ENCODE measurements at places on chromosomes 16 and 17.

- no peak for DNase-seq
These were observed 40.3 kb downstream of the AP2B1 start for GRCh38 chr17:35627417-35627816.

GRCh38 chr16:70158261-70158939, 15.2 kb upstream of the CLEC18C start:
- no peak for DNase-seq

DNA sequence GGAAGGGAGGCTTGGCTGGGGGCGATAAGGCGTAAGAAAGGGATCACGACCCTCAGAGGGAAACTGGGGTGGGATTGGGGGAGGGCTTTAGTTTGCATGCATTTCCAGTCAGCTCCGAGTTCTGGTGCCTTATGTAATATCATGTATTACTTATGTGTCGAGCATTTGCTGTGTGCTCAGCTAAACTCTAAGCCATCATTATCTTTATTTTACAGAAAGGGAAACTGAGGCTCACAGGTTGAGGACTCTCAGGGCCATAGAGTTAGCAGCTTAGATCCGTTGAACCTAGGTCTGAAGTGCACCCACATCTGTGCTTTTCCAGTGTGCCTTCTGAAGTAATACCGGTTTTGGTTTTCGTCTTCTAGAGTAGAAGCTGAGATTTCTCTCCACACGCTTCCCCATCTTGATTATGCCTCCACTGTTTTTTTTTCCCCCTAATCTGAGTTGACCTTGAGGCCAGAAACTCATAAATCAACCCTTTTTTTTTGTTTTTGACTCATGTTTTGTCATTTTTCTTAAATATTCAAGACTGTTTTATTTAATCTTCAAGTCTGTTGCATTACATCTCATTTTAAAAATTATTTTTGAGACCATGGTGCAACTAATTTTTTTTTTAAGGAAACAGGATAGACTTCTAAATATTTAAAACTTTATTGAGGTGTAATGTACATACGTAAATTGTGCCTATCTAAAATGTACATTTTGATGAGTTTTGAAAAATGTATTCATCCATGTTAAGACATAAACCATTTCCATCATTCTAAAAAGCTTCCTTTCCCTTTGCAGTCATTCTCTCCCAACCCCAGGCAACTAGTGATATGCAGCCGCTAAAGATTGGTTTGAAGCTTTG, 741 bp downstream of the CYB5B start:
- DNase-seq: no peak

- no peak for DNase-seq
These were observed 204.1 kb downstream of the COPRS start for GRCh38 chr17:31654936-31655335.

GRCh38 chr17:75752802-75753513, 12.0 kb downstream of the GALK1 start:
- no peak for DNase-seq

DNA sequence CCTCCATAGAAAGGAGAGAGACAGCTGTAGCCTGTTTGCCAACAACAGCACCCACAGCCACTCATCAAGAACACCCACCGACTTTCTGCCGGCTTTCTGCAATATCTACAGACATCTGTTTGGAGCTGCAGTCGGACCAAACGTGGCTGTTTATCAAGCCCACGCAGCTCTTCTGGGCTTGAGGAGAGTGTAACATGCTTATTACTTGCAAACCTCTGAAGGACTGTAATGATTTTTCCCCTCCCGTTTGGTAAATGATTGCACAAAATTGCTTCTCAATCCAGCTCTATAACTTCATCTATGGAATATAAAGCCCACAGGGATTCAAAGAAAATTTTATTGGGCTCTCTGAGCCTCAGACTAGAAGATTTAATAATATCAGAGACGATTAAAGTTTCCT, 100.5 kb downstream of the VAT1L start:
- DNase-seq: no peak

GRCh38 chr16:73170612-73171038, 122.7 kb upstream of the ZFHX3 start:
- peak; percentile 33 for DNase-seq

GRCh38 chr16:56946767-56947603, 14.8 kb upstream of the CETP start:
- no peak for DNase-seq

DNA sequence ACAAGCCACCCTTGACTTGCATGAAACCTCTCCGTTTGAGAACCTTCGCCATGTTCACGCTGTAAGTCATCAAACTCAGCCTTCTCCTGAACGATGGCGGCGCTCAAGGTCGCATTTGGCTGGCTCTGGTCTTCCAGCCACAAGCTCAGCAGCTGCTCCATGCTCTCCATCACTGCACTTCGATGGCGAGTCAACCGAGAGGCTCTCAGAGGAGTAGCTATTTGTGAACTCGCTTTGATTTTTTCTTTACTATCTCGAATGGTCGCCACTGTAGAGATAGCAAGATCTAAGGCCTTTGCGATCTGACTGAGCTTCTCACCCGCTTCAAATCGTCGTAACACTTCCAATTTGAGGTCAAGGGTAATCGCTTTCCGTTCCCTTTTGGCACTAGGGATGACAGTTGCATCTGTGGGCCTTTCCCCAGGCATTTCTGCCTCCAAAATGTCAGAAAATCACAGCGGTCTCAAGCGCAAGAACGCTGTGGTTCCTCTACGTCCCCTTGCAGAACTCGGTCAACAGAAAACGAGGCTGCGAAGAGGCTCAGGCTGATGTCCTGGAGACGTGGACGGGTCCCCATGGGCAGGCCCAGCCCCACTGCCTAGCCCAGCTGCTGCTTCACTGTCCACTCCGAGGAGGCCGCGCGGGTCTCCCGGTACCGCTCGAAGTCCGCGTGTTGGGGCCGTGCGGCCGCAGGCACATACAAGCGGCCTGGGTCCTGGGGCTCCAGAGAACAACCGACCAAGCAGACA, 23.1 kb downstream of the DEF8 start:
- DNase-seq: no peak

DNA sequence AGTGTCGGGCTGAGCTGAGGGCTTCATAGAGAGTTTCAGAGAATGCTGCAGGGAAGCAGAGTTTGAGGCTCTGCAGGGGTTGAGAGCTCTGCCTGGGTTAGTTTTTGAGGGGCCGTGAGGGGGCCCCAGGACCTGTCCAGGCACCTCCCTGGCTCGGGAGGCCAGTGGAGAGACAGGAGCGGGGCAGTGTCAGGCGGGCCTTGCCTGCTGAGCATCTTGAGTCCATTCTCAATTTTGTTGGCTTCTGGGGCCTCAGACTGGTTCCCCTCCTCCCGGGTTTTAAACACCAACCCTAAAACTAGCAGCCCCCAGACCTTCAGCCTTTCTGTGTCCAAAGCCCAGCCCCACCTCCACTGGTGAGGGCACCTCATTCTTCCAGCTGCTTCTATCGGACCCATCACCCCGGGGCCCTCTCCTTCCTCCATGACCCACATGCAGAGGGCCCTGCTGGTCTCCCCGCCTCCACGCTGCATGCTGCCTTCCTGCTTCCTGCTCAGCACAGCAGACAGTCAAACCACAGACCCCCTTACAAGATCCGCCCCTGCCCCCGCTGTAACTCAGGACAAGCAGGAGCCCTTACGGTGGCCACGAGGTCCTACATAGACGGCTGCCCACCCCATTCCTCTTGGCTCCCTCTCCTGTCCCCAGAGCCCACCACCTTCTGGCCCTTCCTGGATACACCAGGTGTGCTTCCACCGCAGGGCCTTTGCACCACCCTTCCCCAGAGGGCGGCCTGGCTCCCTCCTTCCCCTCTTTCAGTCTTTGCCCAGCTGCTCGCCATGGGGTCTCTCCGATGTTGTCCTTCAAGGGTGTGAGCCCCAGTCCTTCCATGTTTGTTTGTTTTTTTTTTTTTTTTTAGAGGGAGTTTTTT, 3.8 kb downstream of the RNF213 start:
- no peak for DNase-seq

DNA sequence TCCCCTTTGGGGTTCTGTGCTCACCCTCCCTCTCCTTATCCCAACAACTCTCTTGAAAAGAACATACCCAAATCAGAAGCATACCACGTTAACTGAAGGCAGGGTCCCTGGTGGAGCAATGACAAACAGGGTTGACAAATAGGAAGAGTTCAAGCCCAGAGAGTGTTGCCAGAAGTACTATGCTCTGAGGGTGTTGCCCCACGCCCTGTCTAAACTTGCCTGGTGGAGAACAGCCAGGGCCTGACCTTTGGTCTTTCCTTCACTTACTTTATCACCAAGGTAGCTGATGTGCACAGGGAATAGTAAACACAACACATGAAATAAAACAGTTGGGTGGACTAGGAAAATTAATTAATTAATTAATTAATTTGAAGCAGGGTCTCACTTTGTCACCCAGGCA, 23.3 kb downstream of the ZNF75A start:
- DNase-seq: no peak

- peak; percentile 56 for DNase-seq
These were observed 4.3 kb upstream of the APRT start for GRCh38 chr16:88815901-88816589.

DNA sequence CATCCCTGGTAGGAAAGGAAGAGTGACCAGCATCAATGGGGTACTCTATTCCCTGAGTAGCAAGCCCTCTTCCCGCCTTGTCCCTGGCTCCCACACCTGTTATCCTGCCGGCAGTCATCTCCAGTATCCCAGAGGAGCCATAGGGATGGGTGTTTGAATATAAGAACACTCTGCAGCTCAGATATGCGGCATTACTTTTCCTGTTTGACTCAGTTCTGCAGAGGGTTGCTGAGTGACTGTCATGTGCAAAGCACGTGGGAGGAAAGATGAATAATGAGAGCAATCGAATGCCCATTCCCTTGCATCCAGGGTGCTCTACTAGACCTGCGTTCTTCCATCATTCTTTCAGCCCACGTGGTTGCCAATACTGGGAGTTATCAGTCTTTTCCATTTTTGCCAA, 115.1 kb downstream of the PRKCB start:
- no peak for DNase-seq

- no peak for DNase-seq
These were observed 48.1 kb downstream of the MYO18A start for GRCh38 chr17:29131814-29132682.
